Daoy (cell line): ENCODE measurements at places on chromosomes 1 and 21. TPM values are rescaled to one million over a fixed set of nuclear protein-coding genes. Genes with fewer than 3 reads are reported as not detected.

The RXFP4 gene
- total RNA-seq, result not detected in 2 replicates

The C1orf115 gene
- 3.1 and 5.3 TPM in 2 replicates for total RNA-seq

The ZZZ3 gene
- 88.0 and 118 TPM in 2 replicates for total RNA-seq

The TIE1 gene
- total RNA-seq, result 37.1 and 50.3 TPM in 2 replicates

The SELENOF gene
- total RNA-seq, result 280 and 291 TPM in 2 replicates

The KCTD3 gene
- 16.8 and 22.2 TPM in 2 replicates for total RNA-seq

The SFN gene
- total RNA-seq, result 0.80 and 1.8 TPM in 2 replicates

The PRAMEF7 gene
- not detected in 2 replicates for total RNA-seq

The TSPAN2 gene
- total RNA-seq, result 11.7 and 14.9 TPM in 2 replicates

The IQGAP3 gene
- total RNA-seq, result 43.6 and 45.7 TPM in 2 replicates

The BGLAP gene
- 0.17 TPM in 1 of 2 replicates, not detected in the other for total RNA-seq

The SLFNL1 gene
- not detected in 2 replicates for total RNA-seq

The ATP1A4 gene
- not detected in 2 replicates for total RNA-seq

The KRTAP19-1 gene
- total RNA-seq, result not detected in 2 replicates

The TNFRSF4 gene
- not detected in 2 replicates for total RNA-seq

The OR10Z1 gene
- not detected in 2 replicates for total RNA-seq

The PAX7 gene
- 0.09 and 0.97 TPM in 2 replicates for total RNA-seq

The IVL gene
- 0.06 TPM in 1 of 2 replicates, not detected in the other for total RNA-seq

The OR2L3 gene
- total RNA-seq, result not detected in 2 replicates

The MECR gene
- total RNA-seq, result 18.9 and 23.8 TPM in 2 replicates

The SHE gene
- 0.06 and 0.11 TPM in 2 replicates for total RNA-seq

The SPRR1A gene
- total RNA-seq, result not detected in 2 replicates

The CCDC27 gene
- not detected in 2 replicates for total RNA-seq

The SPRR2F gene
- total RNA-seq, result not detected in 2 replicates

The BSND gene
- not detected in 2 replicates for total RNA-seq

The PLA2G2A gene
- total RNA-seq, result not detected in 2 replicates

The FAM163A gene
- total RNA-seq, result 0.06 TPM in 1 of 2 replicates, not detected in the other

The PTPN7 gene
- total RNA-seq, result 1.3 and 1.5 TPM in 2 replicates

The KLHDC7A gene
- total RNA-seq, result not detected in 2 replicates

The ETV3L gene
- not detected in 2 replicates for total RNA-seq

The HPCAL4 gene
- total RNA-seq, result 0.03 and 0.29 TPM in 2 replicates

The GBP5 gene
- total RNA-seq, result 2.9 and 3.4 TPM in 2 replicates

The HEATR1 gene
- total RNA-seq, result 68.0 and 77.3 TPM in 2 replicates

The CR1L gene
- 0.21 and 0.69 TPM in 2 replicates for total RNA-seq

The KCNT2 gene
- 0.34 and 1.0 TPM in 2 replicates for total RNA-seq

The ERG gene
- total RNA-seq, result 1.8 and 2.3 TPM in 2 replicates

The SRSF4 gene
- 50.9 and 53.7 TPM in 2 replicates for total RNA-seq

The STIL gene
- total RNA-seq, result 29.8 and 37.9 TPM in 2 replicates

The RGS1 gene
- total RNA-seq, result not detected in 2 replicates

The MEX3A gene
- 5.3 and 12.8 TPM in 2 replicates for total RNA-seq

The MMEL1 gene
- not detected in 2 replicates for total RNA-seq

The CRYBG2 gene
- 0.34 and 0.51 TPM in 2 replicates for total RNA-seq

The FMO2 gene
- total RNA-seq, result not detected in 2 replicates

The NHLH1 gene
- total RNA-seq, result not detected in 2 replicates

The DYNLT4 gene
- total RNA-seq, result not detected in 2 replicates

The PIAS3 gene
- 3.9 and 10.2 TPM in 2 replicates for total RNA-seq

The UBXN10 gene
- 0.11 and 0.48 TPM in 2 replicates for total RNA-seq

The CR2 gene
- 0.29 and 2.1 TPM in 2 replicates for total RNA-seq

The EXO1 gene
- total RNA-seq, result 54.2 and 67.1 TPM in 2 replicates

The LAMC1 gene
- 106 and 117 TPM in 2 replicates for total RNA-seq

The GON4L gene
- 16.0 and 22.5 TPM in 2 replicates for total RNA-seq

The HNRNPR gene
- total RNA-seq, result 196 and 221 TPM in 2 replicates

The RIMKLA gene
- total RNA-seq, result 3.0 and 3.7 TPM in 2 replicates

The TMEM54 gene
- total RNA-seq, result 27.7 and 48.1 TPM in 2 replicates

The FCER1G gene
- total RNA-seq, result 1.5 TPM in 1 of 2 replicates, not detected in the other

The PSRC1 gene
- total RNA-seq, result 87.5 and 129 TPM in 2 replicates

The LCE2B gene
- total RNA-seq, result not detected in 2 replicates
